Muscle of leg (tissue), 16 donors: ENCODE measurements at places on chromosomes 2 and 18.
A peak's percentile ranks its signal among the peaks of the same experiment; 100 is the strongest.

GRCh38 chr18:34595690-34596089 lies 114.4 kb upstream of the DTNA start:
- peak; percentile 16 for DNase-seq

- peak; percentile 83 for DNase-seq
Measured at GRCh38 chr2:70124983-70125480, 37.8 kb downstream of the PCBP1 start.

DNA sequence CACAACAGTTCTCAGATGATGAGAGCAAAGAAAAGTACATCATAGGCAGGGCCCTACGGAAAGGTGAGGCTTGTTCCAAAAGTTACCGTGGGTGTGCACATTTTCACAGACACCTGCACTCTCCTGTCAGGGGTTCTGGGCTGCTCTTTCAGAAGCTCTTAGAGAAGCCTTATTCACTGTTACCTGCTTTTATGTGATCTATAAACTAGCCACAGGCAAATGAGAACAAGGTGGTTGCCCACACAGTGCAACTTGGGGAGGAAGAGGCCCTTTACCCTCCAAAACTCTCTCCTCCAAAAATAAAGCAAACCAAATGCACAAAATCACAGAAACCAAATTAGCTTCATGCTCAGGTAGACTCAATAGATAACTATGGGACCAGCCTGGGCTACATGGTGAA lies 11.1 kb upstream of the CUL3 start:
- no peak for DNase-seq

- DNase-seq: peak; percentile 66
Measured at GRCh38 chr2:236610991-236611821, 41.6 kb downstream of the ACKR3 start.

DNA sequence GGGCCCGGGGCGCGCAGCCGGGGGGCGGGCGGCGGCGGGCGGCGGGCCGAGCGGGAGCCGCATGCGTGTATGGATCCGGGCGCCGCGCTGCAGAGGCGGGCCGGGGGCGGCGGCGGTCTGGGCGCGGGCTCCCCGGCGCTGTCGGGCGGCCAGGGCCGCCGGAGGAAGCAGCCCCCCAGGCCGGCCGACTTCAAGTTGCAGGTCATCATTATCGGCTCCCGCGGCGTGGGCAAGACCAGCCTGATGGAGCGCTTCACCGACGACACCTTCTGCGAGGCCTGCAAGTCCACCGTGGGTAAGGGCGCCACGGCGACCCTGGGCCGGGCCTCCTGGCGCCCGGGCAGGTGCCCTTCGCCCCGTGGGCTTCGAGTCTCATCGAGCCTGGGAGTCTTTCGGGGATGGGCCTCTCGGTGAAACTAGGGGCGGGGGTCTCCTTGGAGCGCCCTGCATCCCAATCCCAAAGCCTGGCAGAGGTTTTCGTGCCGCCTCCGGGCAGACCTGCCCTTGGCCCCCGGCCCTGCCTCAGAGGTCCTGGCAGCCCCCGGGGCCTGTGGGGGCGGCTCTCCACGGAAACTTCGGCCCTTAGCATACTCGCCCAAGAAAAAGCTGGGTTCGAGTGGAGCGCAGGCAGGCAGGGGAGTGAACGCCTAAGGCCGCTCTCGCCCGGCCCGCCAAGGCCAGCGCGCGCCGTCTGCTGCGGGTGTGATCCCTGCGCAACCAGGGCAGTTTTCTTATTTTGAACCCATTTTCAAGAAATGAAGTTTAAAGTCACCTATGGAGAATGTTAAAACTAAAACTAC lies 622 bp downstream of the RAB12 start:
- DNase-seq: peak; percentile 37

GRCh38 chr2:209872675-209873074 lies 101.0 kb downstream of the UNC80 start:
- peak; percentile 57 for DNase-seq
